Stimulated activated CD8-positive, alpha-beta memory T cell treated with anti-CD3 and anti-CD28 coated beads, Interleukin-15, amount 100 ng/mL, for 48 hours (primary cell): ENCODE measurements at places on chromosomes 2 and 18.
A peak's percentile ranks its signal among the peaks of the same experiment; 100 is the strongest.

- peak; percentile 88 for DNase-seq
These were observed 72.4 kb upstream of the YWHAQ start for GRCh38 chr2:9703085-9703678.

DNA sequence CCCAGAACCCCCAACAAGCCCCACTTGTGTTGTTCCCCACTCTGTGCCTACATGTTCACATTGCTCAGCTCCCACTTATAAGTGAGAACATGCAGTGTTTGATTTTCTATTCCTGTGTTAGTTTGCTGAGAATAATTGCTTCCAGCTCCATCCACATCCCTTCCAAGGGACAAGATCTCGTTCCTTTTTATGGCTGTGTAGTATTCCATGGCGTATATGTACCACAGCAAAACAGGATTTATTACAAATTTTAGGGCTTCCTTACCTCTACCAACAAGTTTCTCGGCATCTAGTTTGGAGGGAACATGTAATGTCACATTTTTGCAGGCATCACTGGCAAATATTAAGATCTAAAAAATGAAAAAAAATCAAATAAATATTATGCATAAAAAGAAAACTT lies 8.9 kb downstream of the DSC2 start:
- DNase-seq: no peak

- DNase-seq: no peak
These were observed 206.1 kb upstream of the SETBP1 start for GRCh38 chr18:44474591-44474990.

- DNase-seq: no peak
These were observed 99.3 kb upstream of the FZD5 start for GRCh38 chr2:207868855-207869596.

DNA sequence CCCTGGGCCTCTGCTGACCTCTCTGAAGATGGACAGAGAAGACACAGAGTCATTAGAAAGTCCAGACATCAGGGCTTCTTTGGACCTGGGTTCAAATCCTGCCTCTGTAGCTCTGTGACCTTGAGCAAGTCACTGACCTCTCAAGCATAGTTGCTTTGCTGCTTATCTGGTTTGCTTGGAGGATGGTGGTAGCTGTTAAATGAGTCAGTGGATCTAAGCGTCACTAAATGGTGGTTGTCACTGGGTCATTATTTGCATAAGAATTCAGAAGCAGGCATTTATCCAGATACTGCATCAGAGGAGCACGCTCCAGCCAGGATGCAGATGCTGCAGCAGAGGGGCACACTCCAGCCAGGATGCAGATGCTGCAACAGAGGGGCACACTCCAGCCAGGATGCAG lies 229.2 kb downstream of the GLI2 start:
- no peak for DNase-seq

DNA sequence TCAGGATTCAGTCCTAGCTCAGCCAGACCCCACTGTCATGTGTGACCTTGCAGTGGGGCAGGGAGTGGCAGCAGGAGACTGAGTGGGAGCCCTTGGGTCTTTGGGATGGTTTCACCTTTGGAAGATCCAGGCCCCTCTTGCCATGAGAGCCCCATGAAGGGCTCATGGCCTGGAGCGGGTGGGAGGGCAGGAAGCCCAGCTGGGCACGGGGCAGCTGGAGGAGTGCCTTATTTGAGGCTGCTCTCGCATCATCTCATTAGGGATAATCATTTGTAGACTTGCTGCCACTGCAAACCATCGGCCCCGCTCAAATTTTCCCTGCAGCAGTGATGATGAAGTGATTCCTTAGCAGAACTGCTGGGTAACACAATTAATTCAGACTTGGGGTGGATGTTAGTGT lies 73.9 kb downstream of the TGOLN2 start:
- DNase-seq: no peak

- DNase-seq: no peak
These were observed 137.9 kb downstream of the MGAT5 start for GRCh38 chr2:134391751-134392160.

- no peak for DNase-seq
These were observed 28.6 kb upstream of the FAM136A start for GRCh38 chr2:70330476-70330875.

DNA sequence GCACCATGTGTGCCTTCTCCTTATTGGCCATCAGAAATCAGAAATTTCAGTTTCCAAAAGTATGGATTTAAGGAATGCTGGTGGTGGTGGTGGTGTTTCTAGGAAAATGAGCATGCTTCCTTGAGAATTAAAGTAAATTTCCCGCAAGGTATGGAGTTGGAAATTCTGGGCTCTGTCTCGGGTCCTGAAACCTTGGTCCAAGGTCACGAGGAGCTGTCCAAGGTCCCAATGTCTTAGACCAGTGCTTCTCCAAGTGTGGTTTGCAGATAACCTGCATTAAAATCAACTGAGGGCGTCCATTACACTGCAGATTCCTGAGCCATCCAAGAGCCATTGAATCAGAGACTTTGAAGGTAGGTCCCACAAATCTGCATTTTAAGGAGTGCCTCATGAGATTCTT lies 210.9 kb upstream of the PKDCC start:
- no peak for DNase-seq

DNA sequence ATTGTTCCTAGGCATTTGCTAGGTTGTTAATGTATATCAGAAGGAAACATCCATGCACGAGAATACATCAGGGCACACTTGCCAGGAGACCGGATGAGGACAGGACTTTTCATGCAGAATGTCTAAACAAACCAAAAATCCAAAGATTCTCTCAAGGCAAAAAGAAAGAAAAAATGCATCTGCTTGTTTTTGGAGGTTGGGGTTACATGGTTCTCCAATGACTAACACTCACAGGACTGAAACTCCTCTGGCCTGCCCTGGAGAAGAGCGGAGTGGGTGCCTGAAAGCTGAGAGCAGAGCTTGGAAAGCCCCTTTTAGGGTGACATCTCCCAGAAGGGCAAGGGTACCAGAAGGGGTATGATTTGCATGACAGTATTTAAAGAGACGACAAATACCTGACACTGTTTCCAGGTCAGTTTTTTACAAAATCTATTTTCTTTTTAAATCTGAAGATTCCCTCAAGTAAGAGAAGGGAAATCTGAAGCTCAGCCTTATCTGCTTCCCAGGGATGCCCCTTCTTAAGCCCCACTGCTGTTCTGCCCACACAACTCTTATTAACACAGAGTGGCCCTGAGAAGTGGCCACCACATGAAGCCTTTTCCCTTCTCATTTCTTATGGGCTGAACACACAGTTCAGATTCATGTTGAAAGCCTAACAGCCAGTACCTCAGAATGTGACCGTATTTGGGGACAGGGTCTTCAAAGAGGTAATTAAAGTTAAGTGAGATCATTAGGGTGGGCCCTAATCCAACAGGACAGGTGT lies 216.4 kb downstream of the STK39 start:
- DNase-seq: peak; percentile 9

GRCh38 chr2:15048000-15048399 lies 415.5 kb downstream of the LRATD1 start:
- no peak for DNase-seq

- DNase-seq: no peak
These were observed 1.7 kb upstream of the PDCD1 start for GRCh38 chr2:241860184-241861078.

GRCh38 chr2:219252570-219252899 lies 508 bp upstream of the TUBA4B start:
- DNase-seq: no peak

DNA sequence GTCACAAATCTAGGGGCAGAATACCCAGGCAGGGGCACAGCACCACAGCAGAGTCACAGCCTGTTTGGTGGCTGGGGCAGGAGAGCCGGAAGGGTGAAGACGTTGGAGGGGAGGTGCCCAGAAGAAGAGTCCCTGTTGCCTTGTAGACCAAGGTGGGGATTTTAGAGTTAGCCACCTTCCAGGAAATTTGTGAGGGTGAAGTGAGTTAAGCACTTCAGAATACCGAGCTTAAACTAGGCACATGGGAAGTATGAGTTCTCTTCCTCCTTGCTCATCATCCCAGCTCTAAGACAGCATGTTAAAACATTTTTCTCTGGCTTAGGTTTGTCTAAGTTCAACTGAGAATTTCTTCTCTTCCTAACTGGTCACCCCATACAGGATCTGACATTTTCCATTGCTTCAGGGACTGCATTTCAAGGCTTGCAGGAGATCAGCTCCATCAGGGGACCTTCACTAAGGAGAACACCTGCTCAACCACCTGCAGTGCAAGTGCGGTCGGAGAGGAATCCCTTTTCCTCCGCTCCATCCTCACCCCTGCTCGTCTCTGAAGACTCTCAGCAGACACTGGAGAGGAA lies 26.5 kb upstream of the PHLPP1 start:
- DNase-seq: no peak

- no peak for DNase-seq
These were observed 205.3 kb downstream of the ZFP36L2 start for GRCh38 chr2:43020990-43021669.

- no peak for DNase-seq
These were observed 38.5 kb upstream of the RND3 start for GRCh38 chr2:150526006-150526405.

DNA sequence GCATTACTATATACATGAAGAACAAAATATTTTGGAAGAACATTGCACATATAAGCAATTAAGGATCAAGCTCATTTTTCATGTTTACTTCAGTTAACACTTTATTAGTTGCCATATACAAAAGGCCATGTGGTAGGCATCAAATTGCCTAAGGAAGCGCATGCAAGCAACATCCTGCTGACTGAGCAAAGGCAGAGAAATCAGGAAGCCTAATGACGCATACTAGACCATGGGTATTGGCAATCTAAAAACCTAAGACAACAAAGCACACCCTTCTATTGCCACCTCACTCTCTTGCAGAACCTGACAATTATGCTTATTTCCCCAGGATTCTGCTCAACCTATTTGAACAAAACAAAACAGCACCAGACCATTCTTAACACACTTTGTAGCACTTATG lies 171.9 kb downstream of the STK39 start:
- DNase-seq: no peak

GRCh38 chr2:71631411-71631931 lies 178.1 kb downstream of the DYSF start:
- DNase-seq: no peak

GRCh38 chr18:39741755-39742466 lies 2176.3 kb upstream of the CELF4 start:
- DNase-seq: no peak

DNA sequence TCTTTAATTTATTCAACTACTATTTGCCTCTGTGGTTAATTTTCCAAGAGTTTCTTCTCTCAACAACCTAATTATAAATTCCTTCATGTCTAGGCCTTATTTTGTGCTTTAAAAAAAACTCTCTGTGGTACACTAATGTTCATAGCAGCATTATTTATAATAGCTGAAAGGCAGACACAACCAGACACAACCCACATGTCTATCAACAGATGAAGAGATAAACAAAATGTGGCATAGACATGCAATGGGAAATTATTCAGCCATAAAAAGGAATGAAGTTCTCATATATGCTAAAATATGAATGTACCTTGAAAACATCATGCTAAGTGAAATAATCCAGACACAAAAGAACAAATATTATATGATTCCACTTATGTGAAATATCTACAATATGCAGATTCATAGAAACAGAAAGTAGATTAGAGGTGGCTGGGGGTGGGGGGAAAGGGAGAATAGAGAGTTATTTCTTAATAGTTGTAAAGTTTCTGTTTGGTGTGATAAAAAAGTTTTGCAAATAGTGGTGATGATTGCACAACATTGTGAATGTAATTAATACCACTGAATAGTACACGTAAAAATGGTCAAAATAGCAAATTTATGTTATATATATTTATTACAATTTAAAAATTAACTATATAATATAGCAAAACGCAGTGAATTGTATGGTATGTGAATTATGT lies 28.1 kb upstream of the RASGRP3 start:
- DNase-seq: no peak

DNA sequence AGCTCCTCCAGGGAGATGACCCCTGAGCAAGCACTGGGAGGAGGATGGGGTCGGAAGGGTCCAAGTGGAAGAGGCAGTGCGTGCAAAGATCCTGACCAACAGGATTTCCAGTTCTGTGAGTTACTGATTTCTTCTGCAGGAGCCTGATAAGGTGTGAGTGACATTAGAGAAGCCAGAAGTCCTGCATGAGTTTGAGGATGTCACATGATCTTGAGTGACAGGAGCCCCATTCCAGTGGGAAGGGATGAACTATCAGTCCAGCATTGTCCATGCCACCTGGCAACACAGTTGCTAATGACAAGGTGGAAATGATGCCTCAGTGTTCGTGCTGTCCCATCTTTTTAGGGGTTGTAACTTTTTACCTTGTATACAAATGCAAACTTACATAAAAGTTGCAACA lies 285.1 kb upstream of the HDAC4 start:
- no peak for DNase-seq

DNA sequence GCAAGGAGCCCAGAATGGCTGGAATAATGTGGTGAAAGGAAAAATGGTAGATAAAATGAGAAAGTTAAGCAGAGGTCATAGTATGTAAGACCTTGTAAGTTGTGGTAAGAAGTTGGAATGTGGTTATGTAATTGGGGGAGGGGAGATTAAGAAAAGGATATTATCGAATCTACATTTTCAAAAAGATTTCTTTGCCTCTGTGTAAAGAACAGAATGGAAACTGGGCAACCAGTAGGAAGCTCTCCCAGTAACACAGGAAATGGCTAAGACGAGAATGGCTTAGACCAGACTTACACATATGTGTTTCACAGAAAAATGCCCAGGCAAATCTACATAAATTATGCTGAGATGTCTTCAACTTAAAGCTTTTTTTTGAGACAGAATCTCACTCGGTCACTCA lies 13.2 kb downstream of the MEMO1 start:
- no peak for DNase-seq

DNA sequence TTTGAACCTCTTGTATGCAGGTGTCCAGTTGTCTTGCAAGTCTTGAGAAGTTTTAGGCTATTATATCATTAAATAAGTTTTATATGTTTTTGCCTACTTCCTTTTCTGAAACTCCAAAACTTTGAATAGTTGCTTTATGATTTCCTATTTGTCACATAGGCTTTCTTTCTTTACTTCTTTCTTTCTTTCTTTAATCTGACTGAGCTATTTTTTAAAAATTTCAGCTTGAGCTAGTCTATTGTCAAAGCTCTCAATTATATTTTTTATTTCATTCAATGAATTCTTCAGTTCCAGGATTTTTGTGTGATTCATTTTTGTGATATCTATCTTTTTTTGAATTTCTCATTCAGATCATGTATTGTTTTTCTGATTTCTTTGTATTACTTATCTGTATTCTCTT lies 102.1 kb upstream of the TMEM178A start:
- DNase-seq: no peak

- DNase-seq: no peak
These were observed 305.3 kb upstream of the HNRNPA3 start for GRCh38 chr2:176907341-176907740.
